ENCODE measurements at places on chromosomes 16 and 17.

DNA sequence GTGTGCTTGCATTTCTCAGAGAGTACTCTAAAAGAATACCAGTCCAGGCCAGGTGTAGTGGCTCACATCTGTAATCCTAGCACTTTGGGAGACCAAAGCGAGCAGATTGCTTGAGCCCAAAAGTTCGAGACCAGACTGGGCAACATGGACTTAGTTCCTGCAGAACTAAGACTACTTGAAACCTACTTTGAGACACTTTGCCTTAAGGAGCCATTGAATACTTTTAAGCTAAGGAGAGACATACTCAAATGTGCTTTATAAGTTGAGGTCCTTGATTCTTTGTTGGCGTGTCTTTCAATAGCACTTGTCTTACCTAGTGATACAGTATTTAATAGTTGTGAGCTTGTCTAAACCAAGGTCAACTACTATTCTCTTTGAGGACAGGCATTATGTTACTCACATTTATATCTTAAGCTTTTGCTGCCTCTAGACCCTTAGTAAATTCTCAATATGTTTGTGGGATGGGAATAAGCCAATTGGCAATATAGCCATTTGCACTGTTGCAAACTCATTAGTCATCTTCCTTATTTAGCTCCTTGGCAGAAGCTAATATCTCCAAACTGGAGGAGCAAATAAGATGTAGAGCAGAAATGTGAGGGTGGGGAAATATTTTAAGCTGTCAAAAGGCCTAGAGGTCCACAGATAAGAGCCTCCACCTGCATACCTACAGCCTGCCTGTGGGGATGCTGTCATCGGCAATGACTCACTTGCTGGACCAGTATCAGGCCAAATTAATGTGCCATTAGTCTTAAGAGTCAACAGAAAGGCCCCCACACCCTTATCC lies 16.3 kb downstream of the SCPEP1 start:
- DNase-seq, result no peak

DNA sequence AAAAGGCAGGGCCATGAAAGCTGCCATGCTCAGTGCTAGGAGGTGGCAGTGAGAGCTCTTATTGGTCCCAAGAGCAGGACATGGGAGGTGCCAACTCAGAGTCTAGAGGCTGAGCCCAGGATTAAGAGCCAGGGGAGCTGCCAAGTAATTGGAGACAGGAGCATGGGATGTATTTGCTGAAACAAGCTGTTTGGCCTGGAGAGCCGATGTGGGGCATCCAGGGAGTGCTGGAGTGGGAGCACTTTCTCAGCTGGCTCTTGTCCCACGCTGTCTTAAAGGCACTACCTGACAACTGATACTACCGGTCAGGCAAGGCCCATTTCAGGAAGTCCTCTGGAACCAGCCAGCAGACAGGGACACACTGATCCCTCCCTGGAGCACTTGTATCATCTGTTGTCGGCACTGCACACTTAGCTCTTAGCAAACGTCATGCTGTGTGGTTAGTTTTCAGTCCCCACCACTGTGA lies 19.3 kb downstream of the ANKFN1 start:
- no peak for DNase-seq

- DNase-seq, result no peak
Measured at GRCh38 chr17:18910881-18911280, 41.1 kb upstream of the SLC5A10 start.

DNA sequence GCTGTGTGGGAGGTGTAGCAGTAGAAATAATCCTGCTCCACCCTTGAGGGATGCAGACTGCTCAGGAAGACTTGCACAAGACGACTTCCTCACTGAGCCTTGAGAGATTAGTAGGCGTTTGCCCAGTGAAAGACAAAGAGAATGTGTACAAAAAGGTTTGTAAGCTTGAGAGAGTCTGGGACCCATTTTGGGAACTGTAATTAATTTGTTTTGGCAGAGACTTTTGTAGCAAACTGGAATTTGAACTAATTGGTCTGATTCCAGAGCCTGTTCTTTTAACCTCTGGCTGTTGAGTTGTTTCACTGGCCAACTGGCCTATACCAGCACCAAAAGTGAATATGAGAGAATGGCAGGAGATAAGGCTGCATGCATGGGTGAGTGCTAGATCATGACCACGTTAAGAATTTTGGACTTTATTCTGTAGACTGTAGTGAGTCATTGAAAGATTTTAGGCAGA lies 75.5 kb downstream of the AATF start:
- DNase-seq, result no peak

- DNase-seq, result no peak
Measured at GRCh38 chr16:2147378-2147777, 1.0 kb upstream of the RAB26 start.

DNA sequence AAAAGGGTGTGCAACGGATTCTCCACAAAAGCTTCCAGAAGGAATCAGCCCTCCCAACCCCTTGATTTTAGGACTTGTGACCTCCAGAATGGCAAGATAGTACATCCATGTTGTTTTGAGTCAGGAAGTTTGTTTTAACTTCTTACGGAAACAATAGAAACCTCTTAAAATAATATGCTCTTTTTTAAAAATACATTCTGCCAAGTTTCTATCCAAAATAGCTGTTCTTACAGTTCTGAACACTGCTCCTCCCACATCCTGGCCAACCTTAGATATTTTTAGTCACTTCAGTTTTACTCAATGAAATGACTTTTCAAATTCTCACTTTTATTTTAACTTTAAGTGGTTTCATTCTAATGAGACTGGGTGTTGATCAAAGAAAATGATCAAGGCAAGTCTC lies 156.4 kb downstream of the ZNF18 start:
- no peak for DNase-seq

DNA sequence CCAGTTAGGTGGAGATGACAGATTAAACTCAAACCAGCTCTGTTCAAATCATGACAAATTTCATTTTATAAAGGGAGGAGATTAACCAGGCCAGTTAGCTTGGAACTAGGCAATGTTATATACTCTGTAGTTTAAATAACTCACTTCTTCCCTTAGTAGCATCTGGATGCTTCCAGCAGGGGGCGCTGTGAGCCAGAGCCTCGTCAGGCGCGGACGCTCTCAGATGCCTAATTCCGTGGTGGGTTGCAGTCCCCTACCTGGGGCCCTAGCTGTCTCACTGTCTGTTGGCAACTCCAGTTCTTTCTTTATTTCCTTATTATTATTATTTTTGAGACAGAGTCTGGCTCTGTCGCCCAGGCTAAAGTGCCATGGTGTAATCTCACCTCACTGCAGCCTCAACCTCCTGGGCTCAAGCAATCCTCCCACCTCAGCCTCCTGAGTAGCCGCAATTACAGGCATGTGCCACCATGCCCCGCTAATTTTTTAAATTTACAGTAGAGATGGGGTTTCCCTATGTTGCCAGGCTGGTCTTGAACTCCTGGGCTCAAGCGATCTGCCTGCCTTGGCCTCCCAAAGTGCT lies 17.3 kb upstream of the WFDC1 start:
- peak; percentile 28 for DNase-seq

- DNase-seq, result no peak
Measured at GRCh38 chr16:81610144-81610842, 165.7 kb downstream of the CMIP start.

DNA sequence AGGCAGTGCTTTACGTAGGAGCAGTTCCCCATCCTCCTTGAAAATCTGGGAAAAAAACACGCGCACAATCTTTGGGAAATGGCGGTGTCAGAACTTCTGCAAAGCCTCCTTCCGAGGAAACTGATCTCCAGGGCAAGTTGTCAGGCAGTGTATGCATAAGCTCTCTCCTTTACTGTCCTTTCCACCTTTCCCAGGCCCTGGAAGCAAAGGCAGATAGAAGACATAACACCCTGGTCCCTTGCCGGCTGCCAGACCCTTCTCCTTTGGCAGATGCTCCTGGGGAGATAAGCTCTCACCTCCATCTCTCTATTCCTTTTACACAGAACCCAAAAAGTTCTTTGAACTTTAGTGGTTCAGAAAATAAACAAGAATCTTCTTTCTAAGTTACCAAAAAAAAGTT lies 12.4 kb downstream of the TOB1 start:
- DNase-seq, result no peak

DNA sequence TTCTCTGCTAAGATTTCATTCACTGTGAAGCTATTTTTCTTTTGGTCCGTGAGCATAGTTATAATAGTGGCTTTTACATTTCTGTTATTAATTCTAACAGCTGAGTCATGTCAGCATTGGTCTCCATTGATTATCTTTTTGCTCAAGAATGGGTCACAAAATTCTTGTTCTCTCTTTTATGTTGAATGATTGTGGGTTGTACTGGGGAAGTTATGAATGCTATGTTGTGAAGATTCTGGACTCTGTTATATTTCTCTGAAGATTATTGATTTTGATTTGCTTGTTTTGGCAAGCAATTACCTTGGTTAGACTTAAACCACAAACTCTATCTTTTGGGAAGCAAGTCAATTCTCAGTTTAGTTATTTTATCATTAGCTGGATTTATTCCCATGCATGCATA lies 98.8 kb downstream of the IRX5 start:
- DNase-seq, result no peak

DNA sequence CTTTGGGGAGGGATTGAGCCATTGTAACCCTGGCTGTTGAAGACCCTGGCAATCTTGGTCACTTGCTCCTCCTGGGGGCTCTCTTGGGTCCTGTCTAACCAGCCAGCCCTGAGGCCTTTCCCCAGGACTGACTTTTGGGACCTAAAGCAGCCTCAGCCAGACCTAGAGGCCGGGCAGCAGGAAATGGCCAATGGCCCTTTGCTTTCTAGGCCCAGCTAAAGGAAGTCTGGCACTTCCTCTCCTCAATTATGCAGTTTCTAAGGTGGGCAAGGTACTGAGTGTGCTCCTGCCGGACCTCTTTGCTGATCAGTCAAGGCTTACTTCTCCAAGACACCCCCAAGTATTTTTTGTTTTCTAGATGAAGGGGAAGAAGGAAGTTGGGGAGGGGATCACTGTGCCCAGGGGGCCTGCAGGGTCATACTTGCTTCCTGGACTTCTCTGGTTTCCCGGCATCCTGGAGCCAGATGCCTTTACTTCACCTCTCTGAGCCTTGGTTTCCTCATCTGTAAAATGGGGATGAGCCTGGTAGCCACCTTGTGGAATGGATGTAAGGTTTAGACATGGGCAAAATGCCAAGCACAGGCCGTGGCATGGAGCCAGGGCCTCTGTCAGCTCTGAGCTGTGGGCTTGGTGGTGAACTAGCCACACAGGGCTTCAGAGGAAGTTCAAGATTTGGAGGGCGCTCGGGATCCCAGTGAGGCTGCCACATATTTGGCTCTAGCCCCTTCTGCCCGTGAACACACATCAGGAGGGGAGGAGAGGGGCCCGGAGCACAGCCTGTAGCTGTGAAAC lies 8.6 kb downstream of the CX3CL1 start:
- no peak for DNase-seq

DNA sequence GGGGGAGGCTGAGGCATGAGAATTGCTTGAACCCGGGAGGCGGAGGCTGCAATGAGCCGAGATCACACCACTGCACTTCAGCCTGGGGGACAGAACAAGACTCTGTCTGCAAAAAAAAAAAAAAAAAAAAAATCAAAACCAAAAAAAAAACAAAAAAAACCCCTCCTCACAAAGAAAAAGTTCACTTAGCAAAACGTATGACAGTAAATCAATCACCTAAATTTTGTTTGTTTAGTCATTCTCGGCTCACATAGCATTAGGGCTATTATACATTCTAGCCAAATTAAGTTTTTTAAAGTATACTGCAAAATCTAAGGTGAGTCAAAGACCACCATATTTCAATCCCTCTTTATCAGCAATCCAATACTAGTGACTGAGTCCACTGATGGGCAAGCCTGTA lies 5.7 kb downstream of the ZNF652 start:
- no peak for DNase-seq

DNA sequence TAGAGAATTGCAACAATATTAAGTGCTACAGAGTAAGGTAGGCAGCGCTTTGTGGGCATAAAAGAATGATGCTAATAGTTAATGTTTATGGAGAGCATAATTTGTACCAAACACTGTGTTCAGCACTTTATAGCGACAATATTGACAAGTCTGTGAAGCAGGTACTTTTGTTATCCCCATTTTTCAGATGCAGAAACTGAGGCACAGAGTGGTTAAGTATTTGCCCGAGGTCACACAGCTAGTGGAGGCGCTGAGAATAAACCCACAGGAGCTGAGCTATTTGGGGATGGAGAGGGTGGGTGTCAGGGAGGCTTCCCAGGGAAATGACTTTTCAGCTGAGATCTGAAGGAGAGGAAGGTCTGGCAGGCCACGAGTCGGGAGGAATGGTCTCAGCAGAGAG lies 39.4 kb downstream of the TMEM186 start:
- DNase-seq, result no peak

DNA sequence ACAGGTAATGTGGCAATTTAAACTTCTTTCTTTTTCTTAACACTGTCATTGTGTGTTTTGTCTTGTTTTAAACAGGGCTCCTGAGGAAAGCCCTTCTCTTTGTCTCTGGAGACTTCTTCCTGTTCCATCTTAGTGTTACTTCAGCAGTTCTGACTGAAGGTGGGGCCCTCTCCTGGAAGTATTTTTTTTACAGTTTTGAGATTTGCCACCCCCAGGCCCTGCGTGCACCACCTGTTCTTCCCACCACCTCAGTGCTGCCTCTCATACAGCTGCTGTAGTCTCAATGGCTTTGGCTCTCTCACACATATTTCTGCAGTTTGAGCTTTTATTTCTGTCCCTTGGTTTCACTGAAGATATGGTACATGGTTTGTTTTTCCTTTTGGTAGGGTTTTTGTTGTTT lies 52.5 kb upstream of the ALDH3A1 start:
- no peak for DNase-seq

GRCh38 chr16:68487669-68488068 lies 39.4 kb upstream of the SMPD3 start:
- no peak for DNase-seq

GRCh38 chr16:83212301-83212841 lies 585.6 kb downstream of the CDH13 start:
- no peak for DNase-seq

DNA sequence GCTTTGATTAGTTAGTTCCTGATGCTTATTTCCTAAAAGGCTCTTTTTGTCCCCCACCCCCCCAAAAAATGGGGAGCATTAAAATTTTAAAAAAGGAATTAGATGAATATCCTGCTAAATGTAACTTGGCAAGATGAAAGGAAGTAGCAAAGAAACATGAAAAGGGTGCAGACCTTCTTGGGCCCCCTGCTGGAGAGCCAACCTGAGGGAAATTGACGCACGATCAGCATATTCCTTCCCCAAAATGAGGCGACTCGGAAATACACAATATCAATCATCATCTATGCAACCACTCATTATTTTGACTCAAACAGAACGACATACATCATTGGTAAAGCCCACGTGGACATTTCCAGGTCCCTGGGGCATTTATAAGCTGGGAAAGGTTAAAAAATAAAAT lies 59.7 kb downstream of the GRIN2A start:
- DNase-seq, result no peak

DNA sequence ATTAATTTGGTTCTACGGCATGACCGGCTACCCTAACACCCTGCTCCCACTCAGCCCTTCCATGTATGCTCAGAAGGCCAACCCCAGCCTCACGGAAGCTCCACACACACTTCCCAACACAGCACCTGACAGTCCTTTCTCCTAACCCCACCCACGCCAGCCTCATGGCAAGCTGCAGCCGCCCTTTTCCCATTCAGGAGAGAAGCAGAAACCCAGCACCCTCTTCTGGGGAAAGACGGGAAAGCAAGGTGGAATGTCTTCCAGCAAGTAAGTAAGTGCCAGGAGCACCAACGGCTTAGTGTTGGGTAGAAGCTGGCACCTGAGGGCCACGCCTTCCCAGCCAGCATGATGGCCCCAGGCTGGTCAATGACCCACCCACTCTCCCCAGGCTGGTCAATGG lies 32.1 kb downstream of the ABR start:
- no peak for DNase-seq
